ENCODE measurements at places on chromosomes 5 and 9.

DNA sequence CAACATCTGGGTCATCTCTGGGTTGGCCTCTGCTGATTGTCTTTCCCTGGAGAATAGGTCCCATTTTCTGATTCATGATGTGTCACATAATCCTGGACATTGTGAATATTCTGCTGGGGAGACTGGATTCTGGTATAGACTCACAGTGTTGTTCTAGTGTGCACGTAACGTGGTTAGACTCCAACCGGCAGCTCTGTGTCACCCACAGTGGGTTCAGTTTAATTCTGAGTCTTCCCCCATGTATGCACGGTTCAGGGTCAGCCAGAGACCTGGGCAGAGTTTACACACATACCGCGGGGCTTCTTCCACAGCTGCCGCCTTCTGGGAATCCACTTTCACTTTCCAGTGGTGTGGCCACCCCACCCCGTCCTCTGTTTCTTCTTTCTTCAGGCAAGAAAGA, 38.0 kb upstream of the LRRC14B start:
- no peak for DNase-seq

DNA sequence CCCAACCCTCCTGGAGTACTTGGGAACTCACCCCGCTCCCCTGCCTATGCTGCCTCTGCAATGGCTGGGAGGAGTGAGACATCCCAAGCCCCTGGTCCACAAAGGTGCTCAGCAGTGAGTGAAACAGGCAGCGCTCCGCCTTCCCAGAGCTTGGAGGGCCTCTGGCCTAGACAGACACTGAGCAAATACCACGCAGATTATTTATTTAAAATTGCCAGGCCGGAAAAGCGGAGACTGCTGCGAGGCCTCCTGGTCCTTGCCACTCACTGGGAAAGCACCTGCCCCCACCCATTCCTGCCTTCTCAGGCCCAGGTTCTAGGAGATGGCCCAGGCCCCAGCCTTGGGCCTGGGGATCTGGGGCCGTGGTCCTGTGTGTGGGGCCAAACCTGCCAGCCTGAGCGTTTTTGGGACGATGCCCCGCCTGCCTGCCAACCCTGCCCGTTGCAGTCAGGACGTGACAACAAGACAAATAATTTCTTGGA, 17.4 kb downstream of the FGF18 start:
- no peak for DNase-seq

DNA sequence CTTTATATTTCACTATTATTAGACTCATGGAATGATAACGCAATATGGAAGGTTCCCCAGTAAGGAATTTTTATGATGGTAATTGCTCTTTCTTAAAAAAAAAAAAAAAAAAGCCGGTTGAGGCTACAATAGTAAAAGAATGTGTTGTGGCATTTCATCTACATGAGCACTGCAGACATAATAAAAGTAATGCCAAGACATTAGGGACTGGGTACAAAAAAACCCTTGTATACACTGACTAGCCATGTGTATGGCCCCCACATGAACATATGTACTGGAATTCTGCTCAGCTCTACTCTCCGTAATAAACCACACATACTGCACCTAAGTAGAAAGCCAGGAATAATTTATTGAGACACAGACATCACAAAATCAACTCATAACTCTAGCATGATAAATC, 218.4 kb downstream of the ADAMTS6 start:
- no peak for DNase-seq

- DNase-seq = no peak
Observed at GRCh38 chr9:82563094-82563493, 499.8 kb downstream of the RASEF start.

GRCh38 chr5:95471942-95472341, 80.8 kb downstream of the FAM81B start:
- peak; percentile 41 for DNase-seq

DNA sequence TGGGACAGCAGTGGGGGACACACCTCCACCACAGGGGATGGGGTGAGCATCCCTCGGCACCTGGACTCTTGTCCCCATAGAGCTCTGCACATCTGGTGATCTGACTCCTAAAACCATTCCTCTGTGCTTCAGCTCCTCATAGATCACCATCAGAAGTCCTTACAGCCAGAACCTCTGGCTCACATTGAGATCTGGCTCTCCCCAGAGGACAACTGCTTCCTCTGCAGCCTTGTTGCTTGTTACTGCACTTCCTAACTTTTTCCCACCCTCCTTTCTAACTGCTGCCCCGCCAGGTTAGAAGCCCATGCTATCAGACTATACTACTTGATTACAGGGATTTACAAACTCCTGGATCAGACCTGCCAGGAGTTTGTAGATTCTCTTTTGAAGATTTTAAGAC, 64.5 kb downstream of the ARSB start:
- DNase-seq = peak; percentile 45

- no peak for DNase-seq
Observed at GRCh38 chr5:72647806-72648205, 140.6 kb upstream of the ZNF366 start.

DNA sequence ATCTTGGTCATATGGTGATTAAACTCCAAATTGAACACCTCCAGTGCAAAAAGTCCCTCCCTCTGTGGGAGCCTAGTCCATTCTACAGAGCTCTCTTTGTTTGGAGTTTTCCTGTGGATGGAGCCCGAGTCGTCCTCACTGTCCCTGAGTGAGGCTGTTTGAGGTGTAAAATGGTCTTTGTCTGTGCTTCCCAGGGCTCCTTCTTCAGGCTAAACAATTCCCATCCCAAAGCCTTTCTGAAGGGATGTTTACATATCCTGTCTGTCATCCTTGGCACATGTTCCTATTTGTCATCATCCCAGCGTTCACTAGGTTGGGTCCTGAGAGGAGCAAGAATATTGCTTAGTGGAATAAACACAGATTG, 68.9 kb downstream of the COL27A1 start:
- peak; percentile 61 for DNase-seq
